ENCODE measurements at places on chromosomes 2 and 18.

GRCh38 chr2:154336201-154336600 is 362.3 kb upstream of the KCNJ3 start:
- no peak for DNase-seq

GRCh38 chr2:64260817-64261216 is 116.6 kb upstream of the PELI1 start:
- DNase-seq, result no peak

DNA sequence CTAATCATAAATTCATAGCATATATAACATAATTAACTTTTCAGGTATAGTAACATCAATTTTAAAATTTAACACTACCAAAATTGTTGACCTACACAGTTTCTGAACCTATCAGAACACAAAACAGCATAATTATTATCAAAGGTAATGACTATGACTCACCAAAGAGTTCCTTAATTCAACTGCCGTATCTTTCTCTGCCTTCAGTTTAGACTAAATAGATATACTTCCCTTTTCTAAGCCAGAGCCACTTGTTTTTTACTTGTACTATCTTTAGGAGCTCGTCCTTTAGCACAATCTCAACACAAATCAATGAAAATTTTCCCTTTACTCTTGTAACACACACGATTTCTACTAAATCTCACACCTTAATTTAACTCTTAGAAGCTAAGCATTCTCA is 54.4 kb downstream of the CCDC88A start:
- DNase-seq, result no peak

- DNase-seq, result no peak
Measured at GRCh38 chr2:16407358-16407757, 258.3 kb downstream of the CYRIA start.

GRCh38 chr2:23211987-23212583 is 172.9 kb upstream of the KLHL29 start:
- DNase-seq, result no peak

GRCh38 chr18:73235921-73236320 is 368.1 kb upstream of the NETO1 start:
- DNase-seq, result no peak

DNA sequence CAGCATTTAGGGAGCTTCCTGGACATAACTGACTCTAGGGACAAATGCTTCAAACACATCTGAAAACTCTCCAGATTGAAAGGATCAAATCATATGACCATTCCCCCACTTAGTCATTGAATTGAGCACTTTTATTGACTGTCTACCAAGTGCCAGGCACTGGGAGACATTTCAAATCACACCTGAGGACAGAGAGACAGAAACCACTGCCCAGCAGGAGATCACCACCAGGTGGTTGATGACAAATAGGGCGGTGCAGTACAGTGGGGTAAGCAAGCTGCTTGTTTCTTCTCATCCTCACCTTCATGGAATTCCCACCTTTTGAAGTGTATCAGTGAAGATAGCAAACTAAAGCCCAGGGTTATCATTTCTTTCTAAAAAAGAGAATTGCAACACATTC is 19.0 kb upstream of the CXCR4 start:
- no peak for DNase-seq

DNA sequence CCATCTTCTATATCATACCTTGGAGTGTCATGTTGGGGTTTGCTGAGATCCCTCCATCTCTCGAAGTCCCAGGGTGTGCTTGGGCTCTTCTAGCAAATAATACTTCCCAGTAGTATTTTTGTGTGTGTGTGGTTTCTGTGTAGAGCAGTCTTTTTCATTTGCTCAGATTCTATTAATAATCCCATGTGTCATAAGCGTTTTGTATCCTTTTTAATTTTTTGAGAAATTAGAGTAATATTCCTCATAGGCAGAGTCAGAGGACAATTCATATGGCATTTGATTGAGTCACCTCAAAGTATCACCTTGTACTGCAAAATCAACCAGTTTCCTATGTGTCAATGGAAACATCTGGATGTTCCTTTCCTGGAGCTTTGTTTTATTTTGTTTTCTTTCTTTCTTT is 37.4 kb upstream of the PPP1R1C start:
- DNase-seq, result no peak
